ENCODE measurements at places on chromosomes 11 and 22. TPM values are rescaled to one million over a fixed set of nuclear protein-coding genes. Genes with fewer than 3 reads are reported as not detected.

The CHRM1 gene
- not detected for total RNA-seq

The OR10A2 gene
- not detected for total RNA-seq

The KCNJ5 gene
- 0.16 TPM for total RNA-seq

The RAB36 gene
- total RNA-seq: 0.88 TPM

The NCR3LG1 gene
- 1.1 TPM for total RNA-seq

The TRIM49D1 gene
- not detected for total RNA-seq

The FGF3 gene
- total RNA-seq: not detected

All from bladder microvascular endothelial cell (primary cell).